CD4-positive, alpha-beta memory T cell (primary cell): ENCODE measurements at places on chromosomes 3 and 15. TPM values are rescaled to one million over a fixed set of nuclear protein-coding genes. Genes with fewer than 3 reads are reported as not detected.

NME9 gene
- 1.0 TPM for total RNA-seq

NAALADL2 gene
- not detected for total RNA-seq

CNBP gene
- total RNA-seq = 400 TPM

NR2E3 gene
- not detected for total RNA-seq

TGFBR2 gene
- 110 TPM for total RNA-seq

ZXDC gene
- 66.3 TPM for total RNA-seq

RCCD1 gene
- 14.0 TPM for total RNA-seq

GOLGA6D gene
- total RNA-seq = not detected

ROBO1 gene
- not detected for total RNA-seq
